ENCODE measurements at places on chromosomes 7 and 10.

DNA sequence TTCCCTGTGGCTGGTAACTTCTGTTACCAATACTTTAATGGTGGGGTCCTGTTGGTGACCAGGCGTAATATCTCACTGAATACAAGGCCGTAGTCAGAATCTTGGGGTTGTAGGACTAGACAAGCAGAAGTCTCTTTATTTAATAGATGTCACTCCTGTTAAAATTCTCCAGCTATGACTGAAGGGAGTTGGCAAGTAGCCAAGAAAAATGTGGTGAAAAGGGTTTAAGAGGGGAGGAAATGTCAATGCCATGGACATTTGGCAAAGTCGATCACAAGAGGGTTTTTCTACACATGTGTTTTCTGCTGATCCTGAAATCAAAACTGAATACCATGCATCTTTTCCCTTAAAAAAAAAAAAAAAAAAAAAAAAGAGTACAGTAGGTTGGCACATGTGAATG lies 533.5 kb downstream of the AUTS2 start:
- DNase-seq, result no peak

DNA sequence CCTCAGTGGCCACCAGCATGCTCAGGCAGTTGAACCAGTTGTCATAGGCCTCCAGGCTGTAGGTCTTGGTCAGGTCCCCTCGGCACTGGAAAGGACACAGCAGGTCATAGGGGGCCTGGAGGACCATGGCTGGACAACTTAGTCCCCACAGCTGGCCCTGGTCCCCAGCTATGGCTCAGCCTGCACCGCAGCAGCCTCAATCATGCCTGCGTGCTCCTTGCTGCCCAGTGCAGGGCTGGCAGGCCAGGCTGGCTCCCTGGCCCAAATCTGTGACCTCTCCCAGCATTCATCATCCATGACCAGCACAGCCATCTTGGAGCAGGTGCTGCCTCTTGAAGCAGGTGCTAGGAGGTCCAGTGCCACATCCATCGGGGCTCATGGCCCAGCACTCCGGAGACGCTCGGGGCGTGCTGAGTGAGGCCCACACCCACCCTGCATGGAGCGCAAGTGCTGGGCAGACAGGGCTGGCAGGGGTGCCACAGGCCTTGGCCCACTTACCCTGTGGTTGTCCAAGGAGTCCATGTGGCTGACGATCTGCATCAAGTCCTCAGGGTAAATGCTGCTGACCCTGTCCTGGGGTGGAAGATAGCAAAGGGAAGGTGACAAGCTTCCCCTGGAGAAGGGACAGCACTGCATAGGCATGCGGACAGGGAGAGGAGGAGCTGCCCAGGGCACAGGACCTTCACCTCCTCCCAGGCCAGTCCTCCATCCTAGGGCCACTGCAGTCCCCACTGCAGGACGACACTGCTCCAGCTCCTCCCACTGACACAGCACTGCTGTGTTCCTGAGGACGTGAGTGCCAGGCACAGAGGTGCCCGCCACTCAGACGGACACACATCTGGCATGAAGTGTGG lies 61.7 kb downstream of the CSGALNACT2 start:
- no peak for DNase-seq

DNA sequence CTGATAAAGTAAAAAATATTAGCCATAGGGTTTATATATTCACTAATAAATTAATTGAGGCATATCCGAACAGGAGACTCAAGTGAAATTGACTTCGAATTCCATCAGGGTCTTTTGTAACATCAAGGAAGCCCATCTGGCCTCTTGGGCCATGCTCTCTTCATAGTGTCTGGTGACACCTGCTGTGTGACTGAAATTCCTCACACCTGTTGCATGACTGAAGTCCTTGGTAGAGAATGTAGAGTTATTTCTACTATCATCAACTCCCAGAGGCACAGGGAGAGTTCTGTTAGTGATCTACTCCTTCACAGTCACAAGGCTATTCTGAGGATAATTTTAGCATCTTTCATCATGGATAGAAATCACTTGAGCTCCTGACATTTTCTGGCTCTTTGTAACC lies 138.3 kb upstream of the LSM8 start:
- DNase-seq, result no peak

- no peak for DNase-seq
These were observed 46.1 kb upstream of the CACUL1 start for GRCh38 chr10:118800920-118801319.

DNA sequence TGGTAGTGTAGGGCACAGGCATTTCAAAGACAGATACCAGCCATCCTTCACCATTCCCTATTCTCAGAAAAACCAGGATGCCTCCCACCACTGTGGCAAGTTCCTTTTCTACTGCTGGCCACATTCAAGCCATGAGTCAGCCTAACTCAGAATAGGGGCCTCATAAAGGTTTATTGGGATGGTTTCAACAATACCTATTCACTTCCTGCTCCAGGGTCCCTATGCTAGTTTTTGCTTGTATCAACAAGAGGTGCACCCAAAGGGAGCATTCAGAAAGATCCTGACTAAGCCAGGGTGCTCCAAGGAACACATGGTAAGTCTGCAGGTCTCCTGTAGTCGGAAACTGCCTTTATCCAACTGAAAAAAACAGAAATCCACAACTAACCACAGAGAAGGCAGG lies 76.9 kb upstream of the EGR2 start:
- DNase-seq, result no peak

DNA sequence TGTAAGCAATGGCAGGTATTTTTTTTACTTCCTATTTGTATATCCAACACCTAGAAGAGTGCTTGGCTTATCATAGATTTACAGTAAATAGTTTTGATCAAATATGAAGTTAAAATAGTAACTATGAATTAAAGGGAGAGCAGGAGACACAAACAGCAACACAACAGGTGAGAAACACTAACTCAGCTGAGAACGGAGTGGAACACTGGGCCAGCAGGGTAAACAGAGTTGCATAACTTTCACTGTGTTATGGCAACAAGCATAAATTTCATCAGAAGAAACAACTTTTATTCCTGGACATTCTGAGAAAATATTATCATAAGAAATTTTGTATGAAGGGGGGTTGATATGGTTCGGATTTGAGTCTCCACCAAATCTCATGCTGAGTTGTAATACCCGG lies 52.2 kb upstream of the SMIM30 start:
- no peak for DNase-seq

DNA sequence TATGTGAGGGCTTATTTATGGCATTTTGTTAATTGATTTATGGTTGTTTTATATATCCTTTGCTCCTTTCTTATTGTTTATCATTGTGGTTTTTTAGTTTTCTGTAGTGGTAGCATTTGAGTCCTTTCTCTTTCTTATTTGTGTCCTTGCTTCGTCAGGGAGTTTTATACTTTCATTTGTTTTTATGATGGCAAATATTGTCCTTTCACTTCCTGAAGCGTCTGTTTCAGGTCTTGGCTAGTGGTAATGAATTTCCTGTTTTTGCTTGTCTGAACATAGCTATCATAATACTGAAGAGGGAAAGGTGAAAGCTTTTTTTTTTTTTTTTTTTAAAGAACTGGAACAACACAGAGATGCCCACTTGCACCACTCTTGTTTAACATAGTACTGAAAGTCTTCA lies 228.2 kb downstream of the ATRNL1 start:
- no peak for DNase-seq

GRCh38 chr10:29811751-29812427 lies 177.1 kb upstream of the SVIL start:
- no peak for DNase-seq

- DNase-seq, result peak; percentile 39
These were observed 22.7 kb downstream of the AP5Z1 start for GRCh38 chr7:4797858-4798705.

DNA sequence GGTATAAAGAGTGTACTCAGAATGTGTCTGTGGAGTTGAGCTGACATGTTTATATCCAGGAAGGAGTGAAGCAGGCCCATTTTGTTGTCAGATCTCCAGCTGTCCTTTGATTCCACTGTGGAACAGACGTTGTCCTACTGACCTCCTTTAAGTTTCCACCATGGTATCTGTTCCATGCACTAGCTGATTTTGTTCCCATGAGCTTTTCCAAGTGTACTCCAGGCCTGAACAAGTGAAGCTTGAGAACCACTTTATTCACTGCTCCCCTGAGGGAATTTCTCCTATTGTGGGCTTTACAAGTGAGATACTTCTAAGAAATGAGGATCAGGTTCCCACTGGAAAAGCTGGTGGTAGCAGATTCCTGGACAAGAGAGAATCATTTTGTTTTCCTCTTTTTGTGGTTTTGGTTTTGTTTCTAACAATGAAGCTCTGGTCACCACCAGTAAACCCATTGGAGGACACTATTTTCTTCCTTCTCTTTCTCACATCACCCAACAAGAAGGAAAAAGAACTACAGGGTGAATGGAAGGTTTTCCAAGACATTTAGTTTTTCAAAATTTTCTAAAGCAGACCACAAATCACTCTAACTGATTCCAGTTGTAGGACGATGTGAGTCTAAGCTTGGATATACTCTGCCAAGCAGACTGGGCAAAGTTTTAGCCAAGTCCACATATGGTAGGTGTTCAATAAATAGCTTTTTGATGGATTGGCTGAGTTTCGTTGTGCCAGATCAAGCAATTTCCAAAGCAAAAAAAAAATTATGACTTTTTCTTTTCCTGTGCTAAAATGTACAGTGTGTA lies 144.2 kb downstream of the JCAD start:
- DNase-seq, result no peak

GRCh38 chr10:121338206-121338980 lies 259.9 kb downstream of the FGFR2 start:
- DNase-seq, result no peak

DNA sequence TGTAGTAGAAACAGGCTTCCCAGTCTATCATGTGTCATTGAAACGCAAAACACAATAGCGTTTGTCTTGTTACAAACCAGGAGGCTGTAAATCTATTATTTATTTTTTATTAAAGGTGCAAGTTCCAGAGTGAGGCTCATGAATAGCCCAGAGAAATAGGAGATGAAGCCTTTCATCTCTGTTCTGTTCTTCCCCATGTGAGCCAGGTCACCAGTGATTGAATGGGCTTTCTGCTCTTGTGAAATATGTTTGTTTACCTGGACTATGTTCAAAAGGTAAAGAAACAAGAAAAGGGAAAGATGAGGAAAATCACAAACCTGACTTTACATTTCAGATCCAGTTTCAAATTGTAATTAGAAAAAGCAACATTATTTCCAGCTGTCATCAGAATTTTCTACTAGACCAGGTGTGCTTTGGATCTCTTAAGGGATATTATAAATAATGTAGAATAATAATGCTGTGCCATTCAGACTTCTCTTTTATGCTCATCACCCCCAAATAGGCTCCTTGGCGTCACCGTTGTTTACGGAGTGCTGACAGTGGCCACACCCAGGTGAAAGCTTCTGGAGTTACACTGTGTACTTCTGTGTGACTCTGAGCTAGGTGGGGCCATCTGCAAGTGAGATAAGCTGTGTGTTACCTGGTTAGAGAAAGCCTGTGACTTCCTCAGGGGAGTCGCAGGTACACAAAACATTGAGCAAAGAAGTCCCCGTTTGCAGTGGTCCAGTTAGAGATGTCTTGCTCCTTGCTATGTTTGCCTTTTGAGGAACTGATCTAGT lies 274.9 kb downstream of the SDK1 start:
- no peak for DNase-seq

- no peak for DNase-seq
These were observed 141.2 kb upstream of the C1QL3 start for GRCh38 chr10:16662923-16663322.

DNA sequence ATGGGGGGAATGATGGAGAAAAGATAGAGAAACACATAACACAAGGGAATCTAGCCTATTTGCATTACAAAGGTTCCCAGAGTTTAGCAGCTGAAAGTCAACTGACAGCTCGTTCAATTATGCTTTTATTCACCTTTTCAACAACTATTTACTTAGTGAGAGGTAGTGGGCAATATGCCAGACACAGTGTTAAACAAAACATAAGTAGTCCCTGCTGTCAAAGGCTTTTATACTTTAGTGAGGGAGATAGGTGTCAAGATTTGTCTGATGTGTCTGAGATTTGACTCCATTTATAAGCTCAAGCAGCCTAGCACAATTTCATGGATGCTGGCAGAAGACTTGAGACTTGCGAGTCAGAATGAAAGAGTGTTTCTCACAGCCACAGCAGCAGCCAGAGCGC lies 549.0 kb upstream of the VSTM2A start:
- no peak for DNase-seq

DNA sequence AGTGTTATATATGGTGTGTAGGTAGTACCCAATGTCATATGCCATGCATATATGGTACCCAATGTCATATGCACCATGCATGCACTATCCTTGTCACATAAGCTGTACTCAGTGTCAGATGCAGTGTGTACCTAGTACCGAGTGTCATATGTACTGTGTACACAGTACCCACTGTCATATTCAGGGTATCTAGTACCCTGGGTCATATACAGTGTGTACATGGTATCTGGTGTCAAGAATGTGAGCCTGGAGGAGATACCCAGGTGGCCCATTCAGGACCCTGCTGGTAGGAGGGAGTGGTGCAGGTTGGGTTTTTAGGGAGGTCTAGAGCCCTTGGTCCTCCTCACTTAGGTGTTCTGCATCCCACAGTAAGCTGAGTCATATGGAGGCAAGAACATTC lies 1.8 kb downstream of the ZMYND11 start:
- peak; percentile 5 for DNase-seq

- DNase-seq, result no peak
These were observed 49.4 kb upstream of the LRRN3 start for GRCh38 chr7:111041577-111041976.

DNA sequence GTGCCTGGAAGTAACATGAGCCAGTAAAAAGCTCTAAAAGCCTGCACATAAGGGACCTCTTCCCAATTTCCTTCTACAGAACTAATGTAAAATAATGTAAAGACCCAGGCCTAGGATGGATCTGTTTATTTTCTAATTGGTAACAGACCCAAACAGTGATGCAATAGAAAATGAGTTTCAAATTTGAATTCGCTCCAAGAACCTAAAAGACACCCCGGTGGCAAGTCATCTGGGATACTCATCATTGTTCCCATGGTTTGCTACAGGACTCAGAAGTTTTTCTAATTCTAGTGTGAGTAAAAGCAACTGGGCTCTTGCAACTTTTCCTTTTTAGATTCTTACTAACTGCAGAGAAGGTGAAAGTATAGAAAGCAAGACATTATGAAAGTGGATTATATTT lies 271.3 kb upstream of the CACNA2D1 start:
- DNase-seq, result no peak

DNA sequence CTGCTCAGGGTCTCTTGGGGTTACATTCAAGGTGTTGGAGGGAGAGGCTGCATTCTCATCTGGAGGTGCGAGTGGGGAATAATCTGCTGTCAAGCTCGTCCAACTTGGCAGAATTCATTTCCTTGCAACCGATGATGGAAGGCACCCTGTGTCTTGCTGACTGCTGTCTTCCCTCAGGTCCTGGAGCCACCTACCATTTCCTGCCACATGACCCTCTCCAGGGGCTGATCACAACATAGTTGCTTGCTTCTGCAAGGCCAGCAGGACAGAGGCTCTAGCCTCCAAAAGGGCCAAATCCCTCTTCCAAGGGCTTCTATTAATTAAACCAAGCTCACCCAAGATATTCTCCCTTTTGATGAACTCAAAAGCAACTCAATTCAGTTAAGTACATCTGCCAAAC lies 14.2 kb upstream of the BRI3 start:
- DNase-seq, result no peak

GRCh38 chr7:24709585-24710360 lies 47.5 kb downstream of the GSDME start:
- DNase-seq, result no peak

GRCh38 chr7:116862951-116863670 lies 724 bp downstream of the CAPZA2 start:
- DNase-seq, result no peak

GRCh38 chr7:150778014-150778737 lies 22.0 kb downstream of the TMEM176B start:
- DNase-seq, result no peak

Measured in effector CD8-positive, alpha-beta T cell (primary cell).